ENCODE measurements at places on chromosomes 7 and 10. TPM values are rescaled to one million over a fixed set of nuclear protein-coding genes. Genes with fewer than 3 reads are reported as not detected.

TRIM50 gene
- not detected for total RNA-seq

DNAJC30 gene
- 7.5 TPM for total RNA-seq

ECHDC3 gene
- total RNA-seq = 10.9 TPM

CRHR2 gene
- total RNA-seq = 0.06 TPM

RRP12 gene
- total RNA-seq = 64.9 TPM

H2BK1 gene
- not detected for total RNA-seq

GRM3 gene
- total RNA-seq = not detected

EDRF1 gene
- total RNA-seq = 14.3 TPM

ANXA8 gene
- total RNA-seq = 35.1 TPM

SLC26A4 gene
- 0.10 TPM for total RNA-seq

FGL2 gene
- total RNA-seq = not detected

PLEKHS1 gene
- total RNA-seq = 0.07 TPM

FAM25C gene
- total RNA-seq = 0.98 TPM

IMMP2L gene
- total RNA-seq = 19.0 TPM

AKR1B1 gene
- total RNA-seq = 2,517 TPM

LEP gene
- not detected for total RNA-seq

RELN gene
- total RNA-seq = not detected

CCDC3 gene
- 0.93 TPM for total RNA-seq

Measured in A549 treated with Hydrocortisone at 1 μM for 4 hours (cell line).